ENCODE measurements at places on chromosomes 5 and 9.

GRCh38 chr9:69175486-69175885, 1.4 kb downstream of the TJP2 start:
- no peak for DNase-seq

GRCh38 chr5:168292786-168293696, 1.6 kb downstream of the WWC1 start:
- DNase-seq: no peak

- no peak for DNase-seq
Measured at GRCh38 chr5:78472469-78473106, 112.2 kb downstream of the SCAMP1 start.

DNA sequence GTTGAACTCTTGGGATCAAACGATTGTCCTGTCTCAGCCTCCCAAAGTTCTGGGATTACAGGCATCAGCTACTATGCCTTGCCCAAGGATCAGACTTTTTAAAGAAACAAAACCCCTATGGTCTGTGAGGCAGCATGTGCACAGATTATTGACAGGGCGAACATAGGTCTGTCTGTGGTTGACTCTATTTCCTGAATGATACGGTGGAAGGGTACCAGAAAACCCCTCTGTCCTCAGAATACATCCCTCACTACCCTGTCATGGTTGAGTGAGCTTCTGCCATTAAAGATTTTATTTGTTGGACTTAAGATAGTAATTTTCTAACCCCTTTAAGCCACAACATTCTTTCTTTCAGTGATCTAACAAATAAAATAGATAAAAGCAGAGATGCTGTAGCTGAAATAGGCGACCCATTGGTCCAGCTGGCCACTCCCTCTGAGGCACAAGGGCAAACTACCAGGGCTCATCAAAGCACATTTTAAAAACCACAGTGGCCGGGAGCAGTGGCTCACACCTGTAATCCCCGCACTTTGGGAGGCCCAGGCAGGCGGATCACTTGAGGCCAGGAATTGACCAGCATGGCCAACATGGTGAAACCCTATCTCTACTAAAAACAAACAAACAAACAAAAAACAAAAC, 84.9 kb upstream of the ANKRD55 start:
- DNase-seq: no peak

DNA sequence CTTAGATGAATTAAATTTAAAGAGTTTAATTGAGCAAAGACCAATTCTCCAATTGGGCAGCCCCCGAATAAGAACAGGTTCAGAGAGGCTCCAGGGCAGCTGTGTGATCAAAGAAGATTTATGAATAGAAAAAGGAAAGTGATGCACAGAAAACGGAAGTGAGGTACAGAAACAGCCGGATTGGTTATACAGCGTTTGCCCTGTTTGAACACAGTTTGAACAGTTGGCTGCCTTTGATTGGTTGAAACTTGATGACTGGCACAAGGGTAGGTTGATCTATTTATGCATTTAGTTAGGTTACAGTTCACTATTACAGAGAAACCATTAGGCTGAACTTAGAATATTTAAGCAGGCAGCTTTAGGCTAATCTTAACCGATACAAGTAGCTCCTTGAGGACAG, 29.5 kb downstream of the NIM1K start:
- DNase-seq: no peak

DNA sequence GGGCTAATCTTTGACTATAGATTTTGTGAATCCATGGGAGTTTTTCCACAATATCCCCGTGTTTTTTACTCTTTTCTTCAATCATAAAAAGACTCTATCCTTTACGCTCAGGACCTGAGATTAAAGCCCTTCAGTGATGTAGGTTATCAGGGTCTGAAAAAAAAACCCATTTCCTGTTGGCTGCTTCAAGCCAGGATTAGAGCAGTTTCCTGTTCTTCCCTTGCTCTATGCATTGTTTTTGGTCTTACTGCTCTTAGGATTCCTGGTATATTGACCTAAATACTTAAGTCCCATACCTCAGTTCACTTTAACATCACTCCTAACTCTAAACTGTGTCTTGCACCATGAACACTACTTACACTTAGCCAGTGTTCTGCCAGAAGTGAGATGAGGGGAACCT, 319.3 kb upstream of the CHD1 start:
- DNase-seq: no peak

- no peak for DNase-seq
Measured at GRCh38 chr5:59264639-59265245, 628.8 kb downstream of the PDE4D start.

GRCh38 chr5:122162100-122162638, 32.8 kb downstream of the ZNF474 start:
- no peak for DNase-seq

- no peak for DNase-seq
Measured at GRCh38 chr5:113487781-113488644, at the start of gene MCC. Gene MCC, minus strand, starts transcription at chr5:113488453.

DNA sequence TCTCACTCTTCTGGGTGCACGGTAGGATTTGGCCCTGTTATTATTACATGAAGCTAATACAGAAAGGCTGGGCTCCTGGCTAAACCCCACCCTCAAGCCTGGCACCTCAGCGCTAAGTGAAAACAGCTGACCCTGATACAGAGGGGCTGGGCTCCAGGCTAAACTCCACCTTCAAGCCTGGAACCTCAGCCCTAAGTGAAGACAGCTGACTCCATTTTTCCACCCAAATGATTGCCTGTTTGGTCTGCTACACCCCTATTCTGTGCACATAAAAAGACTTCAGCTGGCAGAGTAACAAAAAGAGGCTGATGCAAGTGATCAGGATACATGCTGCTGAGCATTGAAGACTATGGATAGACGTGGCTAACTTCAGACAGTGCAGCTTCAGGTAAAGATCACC, 148.4 kb upstream of the CLINT1 start:
- DNase-seq: no peak

- DNase-seq: no peak
Measured at GRCh38 chr9:131658377-131659129, 81.3 kb downstream of the RAPGEF1 start.

- no peak for DNase-seq
Measured at GRCh38 chr9:114117996-114118830, 19.1 kb upstream of the KIF12 start.

GRCh38 chr5:116669261-116670031, 94.8 kb upstream of the SEMA6A start:
- DNase-seq: no peak

DNA sequence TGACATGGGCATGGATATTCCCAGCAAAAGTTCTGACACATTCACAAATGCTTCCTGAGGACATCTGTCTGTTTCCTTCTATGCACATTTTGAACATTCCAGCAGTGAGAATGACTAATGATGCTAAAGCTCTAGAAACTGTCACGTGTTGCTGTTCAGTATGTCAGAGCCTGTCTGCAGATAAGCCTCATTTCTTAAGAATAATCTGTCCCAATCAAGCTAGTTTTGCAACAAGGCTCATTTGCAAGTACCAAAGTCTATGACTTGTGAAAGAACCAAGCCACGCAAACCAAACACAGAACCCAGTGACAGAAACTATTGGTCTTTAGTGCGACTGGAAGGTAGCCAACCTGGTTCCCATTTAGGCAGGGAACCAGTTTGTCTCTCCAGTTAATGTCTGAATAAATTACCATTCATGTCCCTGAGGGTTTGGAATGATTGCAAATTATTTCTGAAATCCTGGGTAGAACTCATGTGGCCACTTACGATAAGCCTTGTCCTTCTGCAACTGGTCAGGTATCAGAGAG, 178.5 kb downstream of the C9orf152 start:
- no peak for DNase-seq

GRCh38 chr9:113341712-113342410, 1.8 kb upstream of the WDR31 start:
- DNase-seq: no peak

DNA sequence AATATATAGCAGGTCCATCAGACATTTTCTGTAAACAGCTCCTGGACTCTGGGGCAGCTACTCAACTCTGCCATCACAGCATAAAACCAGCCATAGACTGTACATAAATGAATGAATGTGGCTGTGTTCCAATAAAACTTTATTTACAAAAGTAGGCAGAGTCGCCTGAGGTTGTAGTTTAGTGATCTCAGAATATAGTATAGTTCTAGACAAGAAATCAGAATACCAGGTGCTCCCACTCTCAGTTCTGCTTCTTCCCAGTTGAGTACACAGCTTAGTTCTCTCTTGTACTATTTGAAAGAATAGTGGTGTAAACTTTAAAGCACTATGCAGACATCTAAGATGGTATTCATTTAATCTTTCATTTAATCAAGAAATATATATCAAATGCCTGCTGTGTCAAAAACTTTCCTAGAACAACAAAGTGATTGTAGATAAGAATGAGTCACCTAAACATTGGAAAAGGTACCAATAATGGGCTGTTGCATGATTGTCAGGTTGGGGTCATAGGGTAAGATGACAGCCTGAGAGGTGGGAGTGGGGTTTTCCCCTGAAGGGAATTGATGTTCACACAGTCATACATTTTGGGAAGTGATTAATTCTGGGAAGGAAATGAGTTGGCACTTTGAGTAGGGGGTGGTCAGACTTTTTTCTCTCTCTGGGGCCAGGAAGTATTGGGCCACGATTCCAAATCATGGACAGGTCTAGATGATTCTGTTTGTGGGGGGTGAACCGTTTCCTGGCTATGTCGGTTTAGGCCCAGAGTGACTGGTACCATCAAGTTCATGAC, 37.0 kb downstream of the TNFSF8 start:
- no peak for DNase-seq

DNA sequence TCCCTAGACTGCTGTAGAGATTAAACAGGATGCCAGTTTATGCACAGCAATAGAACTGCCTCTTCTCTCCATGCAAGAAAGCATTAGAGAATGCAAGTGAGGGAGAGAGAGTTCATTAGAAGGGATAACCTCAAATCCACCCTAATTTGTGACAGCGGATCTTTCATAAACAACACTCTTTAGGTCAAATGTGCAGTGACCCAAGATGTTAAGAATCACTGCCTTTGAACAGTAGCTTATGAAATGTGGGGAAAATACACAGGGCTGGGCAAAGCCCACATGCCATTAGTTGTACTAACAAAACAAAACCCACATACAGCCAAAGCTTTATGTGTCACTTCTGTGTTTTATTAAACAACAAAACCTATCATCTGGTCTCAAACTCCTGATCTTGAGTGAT, 36.2 kb upstream of the POU4F3 start:
- no peak for DNase-seq

GRCh38 chr5:134106991-134107701, 7.3 kb upstream of the TCF7 start:
- no peak for DNase-seq

- no peak for DNase-seq
Measured at GRCh38 chr9:16407617-16408016, 462.9 kb downstream of the BNC2 start.

- DNase-seq: no peak
Measured at GRCh38 chr5:14195588-14195987, 52.4 kb downstream of the TRIO start.

DNA sequence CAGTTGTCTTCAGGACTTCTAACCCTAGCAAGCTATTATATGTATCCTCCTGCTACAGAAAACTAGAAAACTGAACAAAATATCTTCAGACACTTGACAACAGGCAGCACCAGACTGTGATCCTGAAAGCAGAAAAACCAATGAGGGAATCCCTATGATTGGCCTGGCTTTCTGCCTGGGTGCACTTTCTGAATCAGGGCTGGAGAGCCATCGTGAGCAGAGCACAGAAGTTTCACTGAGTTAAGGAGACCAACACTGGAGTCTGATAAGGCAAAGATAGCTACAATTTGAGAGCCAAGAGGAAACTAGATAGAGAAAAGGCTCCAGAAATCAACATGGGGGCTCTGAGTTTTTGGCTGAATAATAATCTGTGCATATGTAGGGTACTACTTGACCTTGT, 106.5 kb downstream of the FANCC start:
- DNase-seq: no peak

GRCh38 chr5:8176101-8176693, 307.2 kb downstream of the MTRR start:
- no peak for DNase-seq

- no peak for DNase-seq
Measured at GRCh38 chr5:150105928-150106615, 19.7 kb upstream of the CSF1R start.

DNA sequence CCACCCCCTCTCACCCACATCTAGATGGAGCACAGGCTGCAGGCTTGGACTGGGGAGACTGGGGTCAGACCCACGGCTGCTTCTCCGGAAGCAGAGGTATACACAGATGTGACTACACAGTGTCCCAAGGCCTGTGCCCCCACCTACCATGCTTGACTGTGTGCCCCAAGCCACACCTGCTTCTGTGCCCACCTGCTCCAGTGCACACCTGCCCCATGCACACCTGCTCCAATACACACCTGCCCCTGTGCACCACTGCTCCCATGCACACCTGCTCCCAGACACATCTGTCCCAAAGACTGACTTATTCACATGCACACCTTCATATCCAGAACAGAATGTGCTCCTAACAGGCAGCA, 5.5 kb upstream of the COL5A1 start:
- DNase-seq: no peak

- no peak for DNase-seq
Measured at GRCh38 chr9:110048976-110049698, 158.8 kb downstream of the C9orf152 start.

DNA sequence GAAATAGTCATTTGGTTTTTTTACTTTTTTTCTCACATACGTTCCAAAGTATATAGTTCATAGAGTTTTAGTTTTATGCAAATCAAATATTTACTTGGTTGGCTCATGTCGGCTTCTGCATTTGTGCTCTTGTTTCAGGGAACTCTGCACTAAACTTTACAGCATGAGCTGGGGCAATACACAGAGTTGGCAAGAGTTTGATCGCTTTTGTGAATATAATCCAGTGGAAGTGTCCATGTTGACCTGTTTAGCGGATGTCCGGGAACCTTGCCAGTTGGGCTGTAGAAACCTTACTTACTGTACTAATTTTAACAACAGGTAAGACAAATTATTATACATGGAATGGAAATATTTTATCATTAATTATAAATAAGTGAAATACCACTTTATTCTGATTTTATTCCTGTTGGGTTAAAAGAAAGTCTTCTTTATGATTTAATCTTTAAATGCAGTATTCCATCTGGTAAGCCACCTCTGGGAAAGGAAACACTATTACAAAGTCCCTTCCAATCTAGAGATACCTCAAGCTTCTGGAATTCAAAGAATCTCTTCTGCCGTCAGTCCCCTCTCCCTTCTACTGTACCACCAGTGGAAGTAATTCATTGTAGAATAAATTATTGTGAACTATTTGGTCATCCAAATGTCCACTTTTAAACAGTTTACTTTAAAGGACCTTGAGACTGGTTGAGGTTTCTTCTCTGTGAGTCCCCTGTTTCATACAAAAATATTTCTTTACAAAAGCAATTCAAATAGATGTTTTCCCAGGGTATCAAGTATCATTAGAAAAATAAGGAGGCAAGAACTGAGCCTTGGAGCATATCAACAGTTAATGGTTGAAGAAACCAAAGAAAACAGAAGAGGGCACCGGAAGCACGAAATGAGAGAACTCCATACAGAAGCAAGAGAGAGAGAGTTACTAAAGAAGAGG, 45.2 kb upstream of the GLIPR2 start:
- no peak for DNase-seq

DNA sequence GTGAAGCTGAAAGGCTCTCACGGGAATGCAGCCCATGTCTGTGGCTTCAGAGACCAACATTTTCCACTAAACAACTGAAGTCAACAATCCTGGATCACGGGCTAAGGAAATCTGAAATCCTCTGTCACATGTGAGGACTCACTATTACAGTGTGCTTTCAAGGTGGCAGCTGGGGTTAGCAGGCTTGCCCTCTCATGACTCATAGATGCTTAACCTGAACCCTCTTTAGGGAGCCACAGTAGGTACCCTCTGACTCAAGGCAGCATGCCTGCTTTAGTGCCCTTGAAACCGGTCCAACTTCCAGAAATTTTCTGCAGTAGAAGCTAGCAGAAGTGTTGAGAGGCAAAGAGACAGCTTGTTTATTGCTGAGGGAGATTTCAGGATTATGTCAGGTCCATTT, 232.5 kb downstream of the GABRB2 start:
- no peak for DNase-seq
